Stimulated activated CD8-positive, alpha-beta memory T cell treated with anti-CD3 and anti-CD28 coated beads, Interleukin-7, amount 100 ng/mL, for 1 hour (primary cell): ENCODE measurements at places on chromosomes 7 and 10.

DNA sequence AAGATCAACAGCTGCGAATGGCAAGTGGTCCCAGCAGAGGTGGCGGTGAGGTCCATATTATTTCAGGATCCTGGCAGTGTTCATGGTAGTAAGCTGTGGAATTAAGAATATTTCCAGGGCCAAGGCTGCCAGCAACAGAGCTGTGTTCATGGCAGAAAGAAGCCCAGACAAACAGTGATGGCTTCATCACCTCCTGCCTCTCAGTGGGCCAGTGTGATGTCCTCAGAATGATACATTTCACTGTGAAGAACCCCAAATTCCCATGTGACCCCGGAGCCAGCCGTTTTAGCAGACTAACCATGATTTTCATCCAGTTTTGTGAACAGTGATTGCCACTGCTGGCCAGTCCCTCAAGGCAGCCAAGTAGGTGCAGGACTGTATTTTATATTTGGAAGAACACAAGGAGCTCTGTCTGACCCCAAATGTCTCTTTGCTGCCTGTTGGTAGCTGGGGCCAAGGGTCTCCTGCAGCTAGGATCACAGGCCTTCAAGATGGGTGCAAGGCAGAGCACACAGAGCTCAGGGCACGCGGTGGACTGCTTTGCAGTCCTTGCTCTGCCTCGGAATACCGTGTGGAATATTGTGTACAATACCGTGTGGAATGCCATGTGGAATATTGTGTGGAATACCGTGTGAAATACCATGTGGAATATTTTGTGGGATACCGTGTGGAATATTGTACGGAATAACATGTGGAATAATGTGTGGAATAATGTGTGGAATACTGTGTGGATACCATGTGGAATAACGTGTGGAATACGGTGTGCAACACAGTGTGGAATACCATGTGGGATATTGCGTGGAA is 132.3 kb upstream of the CHST15 start:
- DNase-seq, result no peak

DNA sequence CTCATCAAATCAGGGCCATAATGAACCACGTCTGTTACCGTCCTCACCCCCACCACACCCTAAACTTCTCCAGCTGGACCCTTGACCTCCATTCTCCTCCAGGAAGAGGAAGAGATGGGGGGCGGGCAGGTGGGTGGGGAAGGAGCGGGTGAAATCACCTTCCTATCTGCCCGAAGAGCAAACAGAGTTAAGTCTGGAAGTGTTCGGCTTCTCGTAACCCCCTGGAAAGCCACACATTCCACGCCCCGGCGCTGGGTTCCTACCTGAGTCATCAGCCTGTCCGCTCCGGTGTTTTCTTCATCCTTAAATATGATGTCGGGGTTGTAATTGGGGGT is 736 bp downstream of the SHH start:
- DNase-seq, result no peak

DNA sequence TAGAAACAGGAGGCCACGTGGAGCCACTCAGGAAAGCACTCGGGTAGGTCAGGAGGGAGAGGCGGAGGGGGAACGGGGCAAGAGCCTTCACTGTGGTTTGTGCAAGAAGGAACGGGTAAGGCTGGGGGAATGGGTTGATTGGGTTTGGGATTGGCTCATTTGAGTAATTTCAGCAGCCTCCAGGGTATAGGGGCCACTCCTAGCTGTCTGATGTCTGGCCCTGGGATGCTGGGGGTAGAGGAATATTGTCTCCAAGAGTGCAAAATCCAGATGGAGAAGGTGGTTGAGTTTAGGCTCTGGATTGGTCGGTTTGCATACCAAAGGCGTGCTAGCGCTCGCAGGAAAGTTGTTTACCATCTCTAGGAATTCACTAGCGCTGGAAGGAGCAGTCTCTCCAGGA is 47.2 kb downstream of the MYL10 start:
- no peak for DNase-seq

DNA sequence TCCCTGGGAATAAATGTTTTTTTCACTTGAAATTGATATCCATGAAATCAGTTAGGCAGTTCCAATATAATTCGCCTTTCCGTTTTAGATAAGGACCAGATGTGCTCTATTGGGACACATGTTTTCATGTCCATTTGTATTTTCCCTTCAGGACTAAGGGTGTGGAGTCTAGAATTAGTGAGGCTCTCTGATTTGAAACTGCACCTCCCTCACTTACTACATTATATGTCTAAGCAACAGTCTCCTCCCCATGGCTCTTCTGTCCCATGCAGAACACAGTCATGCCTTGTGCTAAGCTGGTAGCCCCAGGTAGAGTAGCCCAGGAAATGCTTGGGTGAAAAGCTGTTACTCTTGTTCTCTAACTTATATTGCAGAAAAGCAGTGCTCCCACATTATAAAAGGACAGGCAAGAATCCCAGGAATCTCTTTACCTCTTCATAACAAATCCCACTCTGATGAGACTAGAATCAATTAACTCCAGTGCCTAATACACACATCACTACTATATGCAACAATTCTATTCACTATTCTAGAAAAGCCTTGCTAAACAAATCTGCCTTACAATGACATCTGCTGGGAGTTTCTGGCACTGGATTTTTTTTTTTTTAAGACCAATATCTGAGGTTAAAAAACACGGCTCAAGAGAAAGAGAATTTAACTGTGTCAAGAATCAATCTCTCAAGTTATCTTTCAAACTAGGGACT is 293.9 kb downstream of the SNX13 start:
- no peak for DNase-seq
